ENCODE measurements at places on chromosomes 4 and X.

DNA sequence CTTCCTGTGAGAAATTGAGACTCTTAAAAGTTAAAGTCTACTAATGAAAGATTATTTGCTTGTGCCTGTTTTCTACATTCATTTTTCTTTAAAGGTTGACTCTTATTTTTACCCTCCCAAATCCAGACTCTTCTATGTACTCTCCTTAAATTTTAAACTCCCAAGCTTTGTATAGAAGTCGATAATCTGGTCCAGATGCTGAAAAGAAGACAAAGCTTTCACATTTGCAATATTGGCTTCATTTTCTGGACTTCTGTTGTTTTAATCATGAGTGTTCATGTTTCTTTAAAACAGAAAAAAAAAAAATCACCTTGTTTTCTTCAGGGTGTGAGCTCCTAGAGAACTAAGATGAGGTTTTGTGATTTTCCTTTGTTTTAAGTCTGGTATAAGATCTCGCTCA lies 53.2 kb upstream of the TBC1D14 start:
- DNase-seq: no peak

- no peak for DNase-seq
These were observed 53.1 kb downstream of the TMEM156 start for GRCh38 chr4:38979081-38979480.

- DNase-seq: no peak
These were observed 324.1 kb upstream of the GALNT7 start for GRCh38 chr4:172844556-172844955.

GRCh38 chr4:6331018-6331417 lies 61.4 kb downstream of the WFS1 start:
- DNase-seq: no peak

DNA sequence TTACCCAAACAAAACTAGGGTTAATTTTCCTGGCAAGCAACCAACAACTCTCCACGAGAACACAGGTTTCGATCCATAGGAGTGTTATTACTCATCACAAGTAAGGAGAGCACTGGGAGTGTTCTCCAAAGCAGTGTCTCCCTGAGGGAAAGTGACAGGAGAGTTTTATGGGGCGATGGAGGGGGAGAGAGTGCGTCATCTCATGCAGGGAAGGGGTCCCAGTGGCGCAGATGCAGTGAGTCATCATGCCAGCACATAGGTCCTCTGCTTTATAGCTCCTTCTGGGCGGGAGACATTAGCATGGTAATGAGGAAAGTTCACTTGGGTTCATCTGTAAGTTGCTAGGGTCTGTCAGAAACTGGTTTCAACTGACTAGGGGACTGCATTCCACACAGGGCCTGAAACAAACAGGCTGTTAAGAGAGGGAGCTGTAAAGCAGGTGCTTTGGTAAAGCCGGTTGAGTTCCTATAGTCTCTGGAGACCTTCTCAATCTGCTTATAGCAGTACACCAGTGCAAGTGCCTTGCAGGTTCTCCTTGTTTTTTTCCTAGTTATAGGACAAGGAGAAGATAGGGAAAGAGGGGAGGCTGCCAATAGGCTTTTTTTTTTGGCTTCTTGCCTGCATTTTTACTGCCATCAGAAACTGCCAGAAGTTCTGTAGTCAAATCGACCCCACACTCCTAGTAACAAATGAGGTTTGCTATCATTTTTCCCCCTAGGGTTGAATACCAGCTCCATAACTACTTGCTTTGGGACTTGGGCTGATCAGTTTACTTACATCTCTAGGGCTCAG lies 12.8 kb upstream of the BOD1L1 start:
- no peak for DNase-seq
